ENCODE measurements at places on chromosomes 7 and 10.

- DNase-seq, result no peak
These were observed 2.8 kb downstream of the EEPD1 start for GRCh38 chr7:36155811-36156361.

DNA sequence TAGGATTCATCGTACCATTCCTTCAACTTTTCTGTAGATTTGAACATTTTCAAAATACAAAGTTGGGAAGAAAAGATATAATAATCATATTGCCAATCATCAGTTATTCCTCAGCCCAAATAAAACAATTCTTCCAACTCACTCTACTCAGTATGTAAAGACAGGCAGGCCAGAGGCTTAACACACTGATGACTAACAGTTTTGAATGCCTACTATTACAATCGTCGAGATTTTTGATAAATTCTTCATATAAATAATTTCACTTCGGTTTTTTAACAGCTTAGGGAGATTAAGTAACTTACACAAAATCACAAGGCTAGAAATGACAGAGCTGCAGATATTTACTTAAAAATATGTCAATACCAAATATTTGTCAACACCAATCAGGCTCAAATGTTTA, 17.6 kb downstream of the CYTH3 start:
- no peak for DNase-seq

DNA sequence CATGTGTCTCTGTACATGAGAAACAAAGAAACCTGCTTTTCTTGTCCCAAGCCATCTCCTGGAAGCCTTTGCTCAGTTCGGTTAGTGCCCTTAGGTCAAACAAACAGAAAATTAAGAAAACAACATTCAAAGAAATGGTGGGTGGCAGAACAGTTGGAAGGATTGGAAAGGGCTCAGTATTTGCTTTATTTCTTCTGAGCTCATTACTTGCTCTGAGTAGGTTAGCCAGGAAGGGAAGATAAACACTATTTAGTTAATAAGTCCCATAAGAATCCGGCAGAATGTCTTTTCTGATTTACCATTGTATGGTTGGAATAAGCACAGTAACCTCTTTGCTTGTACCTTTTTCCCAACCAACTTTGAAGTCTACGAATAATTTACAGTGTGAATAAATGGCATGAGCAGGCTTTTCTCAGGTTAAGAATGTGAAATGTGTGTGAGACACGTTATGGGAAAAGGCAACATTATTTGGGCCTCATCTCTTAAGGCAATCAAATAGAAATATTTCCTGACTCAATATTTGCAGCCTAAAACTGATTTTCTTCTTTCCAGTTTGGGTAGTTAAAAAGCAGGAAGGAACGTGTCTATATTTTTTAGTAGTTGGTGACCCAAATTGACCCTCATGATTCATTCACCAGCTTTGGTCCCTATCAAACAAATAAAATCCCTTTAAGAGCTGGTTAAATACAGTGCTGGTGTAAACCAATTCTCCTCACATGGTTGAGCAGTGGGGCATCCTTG, 158.5 kb downstream of the DKK1 start:
- DNase-seq, result no peak

DNA sequence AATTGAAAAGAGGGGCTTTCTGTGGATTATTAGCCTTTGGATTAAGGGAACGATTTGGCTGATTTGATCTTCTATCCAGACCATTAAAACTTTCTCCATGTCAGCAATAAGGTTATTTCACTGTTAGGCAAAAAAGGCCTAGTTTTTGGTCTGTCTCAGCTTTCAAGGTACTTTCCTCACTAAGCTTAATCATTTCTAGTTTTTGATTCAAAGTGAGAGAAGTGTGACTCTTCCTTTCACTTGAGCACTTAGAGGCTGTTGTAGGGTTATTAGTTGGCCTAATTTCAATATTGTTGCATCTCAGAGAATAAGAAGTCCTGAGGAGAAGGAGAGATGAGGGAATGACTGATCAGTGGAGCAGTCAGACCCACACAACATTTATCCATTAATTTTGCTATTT, 596.0 kb upstream of the TPK1 start:
- no peak for DNase-seq

- DNase-seq, result no peak
These were observed 29.0 kb downstream of the PRPF18 start for GRCh38 chr10:13615650-13616300.

DNA sequence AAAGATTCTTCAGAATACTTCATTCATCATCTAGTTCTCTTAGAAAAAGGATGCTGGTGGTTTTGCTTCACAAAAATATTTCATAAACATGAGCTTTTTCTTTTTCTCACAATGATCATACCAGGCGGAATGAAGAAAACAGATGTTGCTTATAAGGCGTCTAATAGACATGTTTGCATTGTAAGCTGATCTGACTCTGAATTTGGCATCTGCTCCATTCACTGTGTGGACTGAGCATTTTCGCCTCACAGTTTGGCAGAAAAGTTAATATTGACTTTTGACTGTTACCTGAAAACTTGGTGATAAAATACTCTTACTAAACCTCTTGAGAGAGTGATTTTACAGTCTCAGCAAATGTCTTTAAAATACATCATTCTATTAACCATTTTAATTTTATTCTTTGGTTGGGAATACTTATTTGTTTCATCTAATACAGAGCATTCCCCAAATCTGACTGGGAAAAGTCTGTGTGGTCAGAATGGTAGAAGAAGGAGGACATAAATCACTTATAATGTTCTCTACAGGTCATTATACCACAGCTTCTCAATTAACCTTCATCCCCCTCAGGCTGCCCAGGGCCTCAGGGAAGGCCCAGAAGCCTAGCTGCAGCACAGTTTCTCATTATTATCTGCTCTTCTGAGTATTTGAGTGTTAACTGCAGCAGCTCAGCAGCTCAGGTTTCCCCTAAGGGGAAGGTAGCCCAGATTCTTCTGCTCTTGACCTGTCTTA, 121.6 kb upstream of the KAT6B start:
- no peak for DNase-seq

DNA sequence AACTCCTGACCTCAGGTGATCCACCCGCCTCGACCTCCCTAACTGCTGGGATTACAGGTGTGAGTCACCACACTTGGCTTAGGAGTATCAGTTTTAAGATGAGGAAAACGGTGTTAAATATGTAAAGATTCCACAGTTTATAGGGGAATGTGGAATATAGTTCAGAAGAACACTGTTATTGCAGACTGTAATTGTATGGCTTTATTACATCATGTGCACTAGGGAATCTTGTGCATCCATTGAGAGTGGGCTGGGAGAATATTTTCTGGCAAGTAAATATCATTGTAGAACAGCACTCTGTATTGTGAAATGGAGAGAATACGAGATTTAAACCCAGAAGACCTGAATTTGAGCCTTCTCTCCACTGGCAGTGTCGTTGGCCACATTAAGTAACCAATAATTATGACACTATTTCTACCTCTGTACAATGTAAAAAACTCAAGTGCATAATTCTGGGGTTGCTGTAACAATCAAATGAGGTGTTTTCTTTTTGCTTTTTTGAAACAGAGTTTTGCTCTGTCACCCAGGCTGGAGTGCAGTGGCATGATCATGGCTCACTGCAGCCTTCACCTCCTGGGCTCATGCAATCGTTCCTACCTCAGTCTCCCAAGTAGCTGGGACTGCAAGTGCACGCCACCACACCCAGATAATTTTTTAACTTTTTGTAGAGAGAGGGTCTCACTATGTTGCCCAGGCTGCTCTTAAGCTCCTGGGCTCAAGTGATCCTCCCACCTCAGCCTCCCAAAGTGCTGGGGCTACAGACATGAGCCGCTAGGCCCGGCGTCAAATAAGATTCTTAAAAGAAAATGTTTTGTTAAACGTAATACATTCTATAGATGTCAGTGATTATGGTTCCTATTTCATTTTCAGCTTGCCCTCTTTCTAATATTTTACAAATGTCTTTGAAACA, 12.0 kb upstream of the PARD3 start:
- no peak for DNase-seq

DNA sequence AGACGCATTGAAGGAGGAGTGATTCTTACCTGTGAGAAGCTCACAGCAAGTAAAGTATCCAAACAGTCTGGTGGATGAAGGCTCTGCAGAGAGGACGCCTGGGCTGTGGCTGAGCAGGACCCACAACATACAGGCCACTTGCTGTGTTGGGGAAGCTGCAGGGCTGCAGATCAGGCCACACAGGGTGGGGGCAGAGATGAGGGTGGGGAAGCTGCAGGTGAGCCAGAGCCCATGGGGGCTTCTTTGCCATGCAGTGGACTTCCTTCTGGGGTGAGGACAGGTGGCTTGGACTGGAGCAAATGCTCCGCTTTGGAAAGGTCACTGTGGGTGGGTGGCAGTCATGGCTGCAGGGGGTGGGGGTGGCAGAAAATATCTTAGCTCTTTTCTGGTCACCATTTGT, 214.8 kb downstream of the GLRX3 start:
- no peak for DNase-seq

DNA sequence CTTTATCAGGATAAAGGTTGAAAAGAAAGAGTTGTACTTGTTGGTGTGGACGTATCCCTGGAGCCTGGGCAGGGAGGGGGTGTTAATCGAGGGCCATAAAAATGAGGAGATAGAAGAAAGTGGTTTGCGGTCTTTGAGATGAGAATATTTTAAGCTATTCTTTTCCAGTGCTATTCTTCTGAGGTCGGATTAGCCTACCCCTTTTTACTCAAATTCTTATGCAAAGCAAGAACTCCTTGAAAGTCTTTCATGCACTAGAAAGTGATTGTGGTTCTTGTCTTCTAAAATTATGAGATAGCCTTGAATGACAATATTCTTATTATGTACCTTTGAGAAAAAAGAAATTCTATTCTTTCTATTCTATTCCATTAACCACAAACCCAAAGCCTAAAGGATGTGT, 201.3 kb upstream of the SEMA3C start:
- DNase-seq, result no peak

DNA sequence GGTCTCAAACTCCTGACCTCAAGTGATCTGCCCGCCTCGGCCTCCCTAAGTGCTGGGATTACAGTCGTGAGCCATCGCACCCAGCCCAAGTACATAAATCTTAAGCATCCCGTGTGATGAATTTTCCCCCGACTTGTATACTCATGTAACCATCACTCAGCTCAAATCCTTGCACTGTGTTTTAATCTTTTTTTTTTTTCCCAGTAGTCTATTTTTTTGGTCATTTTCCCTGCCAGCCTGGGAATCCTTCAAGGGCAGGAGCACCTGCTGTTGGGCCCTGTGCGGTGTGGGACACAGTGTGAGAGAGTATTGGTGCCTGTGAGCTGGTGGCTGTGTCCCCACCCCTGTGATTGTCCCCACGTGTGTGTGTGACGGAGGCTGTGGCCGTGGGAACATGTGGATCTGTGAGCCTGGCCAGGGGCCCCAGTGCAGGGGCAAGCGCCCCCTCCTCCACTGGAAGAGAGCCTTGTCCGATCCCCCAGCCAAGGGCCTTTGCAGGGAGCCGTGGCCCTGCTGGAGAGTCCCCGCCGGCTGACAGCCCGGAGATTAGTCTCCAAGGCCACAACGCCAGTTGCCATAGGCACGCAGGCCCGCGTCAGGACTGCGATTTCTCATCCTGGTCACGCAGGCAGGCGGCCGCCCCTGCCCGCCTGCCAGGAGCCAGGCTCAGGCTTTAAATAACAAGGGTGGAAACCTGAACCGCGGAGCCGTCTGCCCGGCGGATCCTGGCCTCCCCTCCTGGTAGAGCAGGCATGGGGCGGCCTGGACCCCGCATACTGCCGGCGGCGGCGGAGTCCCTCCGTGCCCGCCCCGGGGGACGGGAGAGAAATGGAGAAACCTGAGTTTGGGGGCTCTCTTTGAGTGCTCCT, 26.5 kb downstream of the GTF2IRD1 start:
- no peak for DNase-seq

DNA sequence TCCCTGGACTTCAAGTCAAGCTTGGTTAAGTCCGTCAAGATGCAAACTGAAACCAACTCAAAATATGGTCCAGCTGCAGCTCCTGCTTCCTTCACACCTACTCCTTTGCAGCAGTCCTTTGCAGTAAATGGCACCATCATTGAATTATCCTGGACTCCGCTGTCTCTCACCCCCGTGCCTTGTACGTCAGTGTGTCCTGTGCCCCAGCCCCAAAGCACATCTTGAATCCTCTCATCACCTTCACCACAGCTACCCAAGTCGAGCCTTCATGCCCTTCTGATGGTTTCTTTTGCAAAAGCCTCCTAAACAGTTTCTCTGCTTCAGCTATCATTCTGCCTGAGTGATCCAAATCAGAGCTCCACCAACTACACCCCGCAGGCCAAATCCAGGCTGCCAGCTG, 88.4 kb upstream of the LEP start:
- DNase-seq, result no peak
